ENCODE measurements at places on chromosomes 5 and 9.

GRCh38 chr5:149147676-149148075 lies 6.4 kb downstream of the ABLIM3 start:
- no peak for DNase-seq

DNA sequence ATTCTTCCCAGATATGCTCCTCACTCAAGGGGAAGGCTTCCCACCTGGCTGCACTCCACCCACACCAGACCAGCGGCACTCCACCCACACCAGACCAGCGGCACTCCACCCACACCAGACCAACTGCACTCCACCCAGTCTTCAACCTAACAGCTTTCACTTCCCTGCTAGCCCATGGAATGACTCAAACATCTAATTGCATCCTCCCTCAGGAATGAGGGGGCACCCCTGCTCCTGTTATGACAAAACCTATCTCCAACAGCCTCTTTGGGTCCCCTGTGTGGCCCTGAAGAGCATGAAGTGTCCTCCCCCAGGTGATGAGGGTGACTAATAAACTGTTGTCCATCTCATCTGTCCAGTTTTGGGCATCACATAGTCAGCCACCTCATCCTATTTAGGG lies 556.6 kb upstream of the TUSC1 start:
- no peak for DNase-seq

- DNase-seq, result no peak
Observed at GRCh38 chr5:22835686-22836085, 17.5 kb downstream of the CDH12 start.

DNA sequence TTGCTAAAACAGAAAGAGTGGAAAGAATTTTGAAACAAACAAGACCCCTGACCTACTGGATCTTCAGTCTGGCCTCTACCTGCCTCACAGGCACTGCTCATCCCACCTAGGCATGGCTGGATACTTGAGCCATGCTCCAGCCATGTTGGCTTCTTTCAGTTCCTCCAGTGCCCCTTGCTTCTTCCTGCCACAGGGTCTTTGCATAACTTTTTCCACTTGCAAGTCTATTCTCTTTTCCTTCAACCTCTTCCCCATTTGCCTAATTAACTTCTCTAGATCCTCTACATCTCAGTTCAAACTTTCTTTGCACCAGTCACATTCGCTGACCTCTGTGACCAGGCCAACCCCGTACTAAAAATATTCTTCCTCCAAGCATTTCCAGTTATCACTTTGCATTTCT lies 50.4 kb downstream of the STARD4 start:
- DNase-seq, result no peak
